Epithelial cell of proximal tubule (primary cell): ENCODE measurements at places on chromosomes 16 and 17. TPM values are rescaled to one million over a fixed set of nuclear protein-coding genes. Genes with fewer than 3 reads are reported as not detected.

The ABCA9 gene
- under 0.01 TPM in 1 of 2 replicates, not detected in the other for total RNA-seq

The CD68 gene
- 10.7 and 16.7 TPM in 2 replicates for total RNA-seq

The MRPL45 gene
- total RNA-seq = 45.4 and 53.9 TPM in 2 replicates

The HBA2 gene
- total RNA-seq = not detected in 2 replicates
